ENCODE measurements at places on chromosomes 7 and 10.

DNA sequence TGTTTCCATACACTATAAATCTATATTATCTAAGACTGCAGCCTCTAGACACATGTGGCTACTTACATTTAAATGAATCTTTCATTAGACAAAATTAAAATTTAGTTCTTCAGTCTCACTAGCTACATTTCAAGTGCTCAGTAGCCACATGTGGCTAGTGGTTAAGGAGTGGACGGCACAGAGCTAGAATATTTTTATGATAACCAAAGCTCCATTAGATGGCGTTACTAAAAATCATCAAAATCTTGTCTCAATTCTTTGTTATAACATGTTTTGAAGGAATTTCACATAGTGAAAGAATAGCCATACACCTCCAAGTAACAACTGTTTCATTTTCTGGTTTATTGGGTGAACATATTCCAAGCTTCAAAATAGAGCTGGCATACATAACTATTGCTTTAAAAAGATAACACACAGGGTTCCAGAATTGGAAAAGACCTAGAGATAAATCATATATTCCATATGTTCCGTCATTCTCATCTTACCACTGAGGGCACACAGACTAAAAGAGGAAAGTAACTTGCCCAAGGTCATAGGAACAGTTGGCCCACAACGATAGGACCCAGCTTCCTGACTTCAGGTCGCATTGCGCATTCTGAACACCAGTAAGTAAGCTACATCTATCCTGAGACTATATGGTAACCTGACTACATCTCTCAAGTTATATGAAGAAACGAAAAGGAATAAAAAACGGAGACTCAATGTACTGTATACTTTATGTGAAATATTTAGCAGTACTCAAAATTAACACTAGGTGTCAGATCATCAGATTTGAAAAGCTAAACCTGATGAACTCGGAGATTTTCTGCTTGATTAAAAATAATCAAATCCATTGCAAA, 66.6 kb downstream of the CAV1 start:
- no peak for DNase-seq

DNA sequence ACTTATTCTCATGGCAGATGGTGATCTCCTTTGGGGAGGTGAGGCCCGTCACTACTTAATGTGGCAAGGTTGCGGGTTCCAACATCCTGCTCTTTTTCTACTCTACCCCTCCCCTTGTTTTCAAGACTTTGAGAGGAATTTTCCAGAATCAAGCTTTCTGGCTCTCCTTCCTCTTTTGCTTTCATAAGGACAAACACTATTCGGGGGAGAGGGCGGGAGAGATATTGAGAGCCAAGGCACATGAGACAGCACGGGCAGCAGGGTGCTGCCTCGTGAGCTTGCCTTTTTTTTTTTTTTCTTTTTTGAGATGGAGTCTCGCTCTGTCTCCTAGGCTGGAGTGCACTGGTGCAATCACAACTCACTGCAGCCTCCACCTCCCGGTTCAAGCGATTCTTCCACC, 6.9 kb upstream of the PFKFB3 start:
- no peak for DNase-seq

- DNase-seq: no peak
Observed at GRCh38 chr7:101094376-101094775, 9.1 kb downstream of the TRIM56 start.

DNA sequence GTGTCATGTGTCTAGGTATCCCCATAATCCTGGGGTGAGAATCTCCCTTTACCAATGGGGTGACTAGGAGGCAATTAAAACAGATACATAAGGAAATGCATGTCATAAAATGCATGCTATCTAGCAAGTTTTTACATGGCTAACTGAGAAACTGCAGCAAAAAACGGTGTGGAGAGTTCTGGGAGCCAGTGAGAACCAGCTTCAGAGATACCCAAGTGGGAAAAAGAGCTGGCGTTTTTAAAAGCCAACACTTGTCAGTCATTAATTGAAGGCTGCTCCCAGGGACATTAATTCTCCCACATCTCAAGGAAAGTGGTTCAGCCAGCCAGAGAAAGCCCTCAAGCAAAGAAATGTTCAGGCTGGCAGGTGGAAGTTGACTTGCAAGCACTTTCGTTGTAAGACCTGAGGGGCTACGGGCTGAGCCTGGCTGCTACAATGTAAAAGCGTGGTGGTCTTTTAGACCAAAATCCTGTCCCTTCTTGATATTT, 28.1 kb downstream of the ST8SIA6 start:
- no peak for DNase-seq

- no peak for DNase-seq
Observed at GRCh38 chr7:147436718-147437117, 1153.8 kb upstream of the C7orf33 start.

GRCh38 chr7:150983893-150984368, 5.8 kb upstream of the KCNH2 start:
- DNase-seq: no peak

DNA sequence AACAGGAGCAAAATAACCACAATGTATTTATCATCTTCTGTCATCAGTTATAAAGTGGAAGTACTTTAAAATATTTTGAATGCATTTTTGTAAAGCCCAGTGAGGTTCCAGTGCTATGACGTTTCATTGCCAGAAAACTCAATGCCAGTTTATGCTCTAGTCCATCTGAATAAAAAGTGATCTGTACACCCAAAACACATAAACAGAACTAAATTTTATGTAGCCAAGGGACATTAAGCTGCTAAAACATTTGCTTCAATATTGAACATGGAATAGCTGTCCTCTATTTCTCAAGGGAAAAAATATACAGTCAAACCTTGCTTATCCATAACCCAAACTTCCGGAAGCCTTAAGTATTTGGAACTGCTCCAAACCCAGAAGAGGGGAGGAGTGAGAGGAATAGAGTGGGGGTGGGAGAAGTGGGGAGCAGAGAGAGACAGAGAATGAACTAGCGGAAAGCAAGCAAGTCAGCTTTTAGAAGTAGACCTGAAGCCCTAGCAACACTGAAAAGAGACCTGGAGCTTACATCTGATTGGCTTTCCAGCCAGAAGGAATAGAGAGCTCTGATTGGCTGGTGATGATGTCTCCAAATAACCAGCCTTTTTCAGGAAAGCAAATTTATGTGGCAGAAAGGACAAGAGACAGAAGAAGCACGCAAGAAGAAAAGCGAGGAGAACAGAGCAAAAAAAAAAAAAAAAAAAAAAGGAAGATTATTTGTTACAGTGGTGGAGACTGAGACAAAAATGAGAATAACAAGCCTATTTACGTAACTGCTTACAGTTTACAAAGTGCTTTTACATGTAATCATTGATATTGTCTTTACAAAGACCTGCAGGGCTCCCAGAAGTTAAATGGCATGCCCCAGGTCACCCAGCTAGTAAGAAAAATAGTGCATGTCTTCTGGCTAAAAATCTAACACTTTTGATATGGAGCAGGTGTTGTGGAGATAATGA, 196.0 kb downstream of the RNLS start:
- DNase-seq: no peak

- no peak for DNase-seq
Observed at GRCh38 chr10:29397221-29397620, 108.4 kb downstream of the LYZL1 start.

- no peak for DNase-seq
Observed at GRCh38 chr7:131905471-131905973, 349.1 kb upstream of the PODXL start.

GRCh38 chr10:35194906-35195305, 68.3 kb downstream of the CREM start:
- no peak for DNase-seq

GRCh38 chr7:117019287-117019686, 66.0 kb downstream of the ST7 start:
- DNase-seq: no peak

DNA sequence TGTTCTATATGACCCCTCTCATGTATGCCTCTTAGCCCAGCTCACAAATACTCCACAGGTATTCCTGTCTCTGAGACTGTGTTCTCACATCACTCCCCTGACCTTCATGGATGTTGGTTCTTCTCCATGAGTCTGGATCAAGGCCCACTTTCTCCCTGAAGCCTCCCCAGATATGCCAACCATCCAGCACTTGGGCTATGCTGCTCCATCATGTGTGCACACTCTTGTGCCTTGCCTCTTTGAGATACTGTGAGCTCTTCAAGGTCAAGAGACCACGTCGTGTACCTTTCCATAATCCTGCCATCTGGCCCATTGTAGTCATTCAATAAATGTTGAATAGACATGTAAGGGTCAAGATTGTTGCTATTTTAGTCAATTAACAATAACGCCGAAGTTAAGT, 30.1 kb upstream of the TM9SF3 start:
- DNase-seq: no peak

GRCh38 chr10:74092372-74092771, 58.3 kb downstream of the AP3M1 start:
- DNase-seq: no peak

- DNase-seq: no peak
Observed at GRCh38 chr7:1922870-1923236, 252.8 kb downstream of the ELFN1 start.

GRCh38 chr10:49651917-49652316, 27.5 kb upstream of the C10orf53 start:
- DNase-seq: no peak

- DNase-seq: no peak
Observed at GRCh38 chr10:8438603-8439002, 384.1 kb downstream of the GATA3 start.

DNA sequence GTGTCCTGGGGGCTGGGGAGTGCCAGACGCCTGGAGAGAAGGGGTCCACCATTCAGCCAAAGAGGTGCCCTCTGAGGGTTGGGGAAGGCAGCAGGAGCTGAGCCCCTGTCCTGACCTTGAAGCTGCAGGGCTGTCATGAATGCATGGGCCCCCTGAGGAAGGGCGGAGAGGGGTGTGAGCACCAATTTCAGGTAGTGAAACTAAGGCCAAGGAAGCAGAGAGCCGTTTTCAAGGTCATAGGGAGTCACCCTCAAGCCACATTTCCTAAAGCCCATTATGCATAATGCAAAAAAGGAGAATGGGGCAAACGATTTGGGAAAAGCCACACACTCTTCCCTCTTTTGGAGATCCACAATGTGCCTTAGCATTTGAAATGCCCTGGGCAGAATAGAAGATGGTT, 37.2 kb downstream of the FIGNL1 start:
- DNase-seq: no peak

GRCh38 chr10:132446661-132447445, 49.9 kb downstream of the PWWP2B start:
- DNase-seq: no peak

- DNase-seq: no peak
Observed at GRCh38 chr10:107269626-107270025, 105.1 kb upstream of the SORCS1 start.

DNA sequence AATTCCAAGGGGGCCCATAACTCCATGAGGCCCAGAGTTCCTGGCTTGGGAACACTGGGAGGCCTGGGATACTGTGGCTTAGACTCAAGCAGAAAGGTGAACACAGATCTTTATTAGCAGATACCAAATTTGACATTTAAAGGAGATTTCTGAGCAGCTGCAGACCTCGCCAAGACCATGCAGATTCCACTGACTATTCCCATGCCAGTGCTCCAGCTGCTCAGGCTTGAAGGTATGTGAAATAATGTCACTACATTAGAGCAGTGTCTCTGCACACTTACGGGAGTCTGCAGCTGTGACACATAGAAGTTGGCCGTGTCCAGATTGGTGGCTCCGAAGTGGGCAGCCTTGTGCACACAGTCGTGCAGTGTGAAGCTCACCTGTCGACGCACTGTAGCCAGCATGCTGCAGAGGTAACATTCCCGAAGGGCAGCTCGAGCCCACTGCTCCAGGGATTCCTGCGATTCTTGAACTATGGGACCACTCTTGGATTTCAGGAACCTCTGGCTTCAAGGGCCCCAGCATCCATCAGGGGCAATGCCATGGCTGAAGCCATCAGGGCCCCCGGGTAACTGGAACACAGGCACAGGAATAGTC, 46.1 kb downstream of the SEPTIN7 start:
- DNase-seq: no peak

DNA sequence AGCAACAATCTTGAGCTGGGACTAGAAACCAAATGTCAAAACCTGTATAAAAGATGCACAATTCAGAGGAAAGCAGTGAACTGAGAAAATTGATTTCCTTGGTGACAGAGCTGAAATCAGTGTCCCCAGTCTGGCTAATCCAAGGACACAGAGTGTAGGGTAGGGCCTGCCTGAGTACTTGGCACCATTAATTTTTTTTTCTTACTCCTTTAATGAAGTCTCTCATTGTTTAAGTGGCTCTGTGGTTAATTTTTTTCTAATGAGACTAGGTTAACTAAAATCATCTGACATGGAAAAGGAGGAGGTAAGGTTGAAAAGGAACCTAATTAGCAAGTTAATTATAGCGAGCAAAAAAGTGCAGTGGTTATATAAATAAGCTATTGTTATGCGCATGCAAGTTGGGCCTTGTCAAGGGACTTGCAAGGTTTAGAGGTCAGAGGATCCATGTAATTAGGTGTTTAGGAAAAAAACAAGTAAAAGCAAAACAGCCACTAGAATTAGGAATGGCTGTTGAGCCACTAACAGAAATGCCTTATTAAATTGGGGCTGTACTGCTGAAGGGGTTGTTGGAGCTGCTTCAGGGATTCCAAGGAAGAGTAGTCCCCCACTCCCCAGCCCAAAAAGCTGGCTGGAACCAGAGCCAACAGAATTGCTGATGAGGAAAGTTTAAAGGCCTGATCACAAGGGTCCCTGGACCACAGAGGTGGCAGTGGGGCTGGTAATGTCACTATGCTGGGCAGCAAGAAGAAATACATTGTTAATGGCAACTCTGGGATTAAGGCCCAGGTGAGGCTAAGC, 58.9 kb upstream of the STRIP2 start:
- DNase-seq: no peak

DNA sequence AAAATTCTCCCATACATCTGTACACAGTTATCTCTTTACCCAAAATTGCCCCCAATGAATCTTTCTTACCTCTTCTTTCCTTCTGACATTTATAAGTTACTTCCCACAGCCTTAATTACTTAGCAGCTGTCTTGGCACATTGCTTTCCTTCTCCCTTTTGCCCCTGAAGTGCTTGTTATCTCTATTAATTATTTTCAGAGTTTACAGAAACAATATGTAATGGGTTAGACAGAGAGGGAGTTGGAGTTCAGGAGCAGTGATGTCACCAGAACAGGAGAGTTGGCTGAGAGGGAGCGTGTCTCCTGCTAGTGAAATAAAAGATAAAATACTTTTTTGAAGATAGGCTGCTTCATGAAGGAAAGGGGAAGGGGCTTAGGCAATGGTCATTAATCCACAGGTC, 57.4 kb downstream of the ITGB8 start:
- no peak for DNase-seq

DNA sequence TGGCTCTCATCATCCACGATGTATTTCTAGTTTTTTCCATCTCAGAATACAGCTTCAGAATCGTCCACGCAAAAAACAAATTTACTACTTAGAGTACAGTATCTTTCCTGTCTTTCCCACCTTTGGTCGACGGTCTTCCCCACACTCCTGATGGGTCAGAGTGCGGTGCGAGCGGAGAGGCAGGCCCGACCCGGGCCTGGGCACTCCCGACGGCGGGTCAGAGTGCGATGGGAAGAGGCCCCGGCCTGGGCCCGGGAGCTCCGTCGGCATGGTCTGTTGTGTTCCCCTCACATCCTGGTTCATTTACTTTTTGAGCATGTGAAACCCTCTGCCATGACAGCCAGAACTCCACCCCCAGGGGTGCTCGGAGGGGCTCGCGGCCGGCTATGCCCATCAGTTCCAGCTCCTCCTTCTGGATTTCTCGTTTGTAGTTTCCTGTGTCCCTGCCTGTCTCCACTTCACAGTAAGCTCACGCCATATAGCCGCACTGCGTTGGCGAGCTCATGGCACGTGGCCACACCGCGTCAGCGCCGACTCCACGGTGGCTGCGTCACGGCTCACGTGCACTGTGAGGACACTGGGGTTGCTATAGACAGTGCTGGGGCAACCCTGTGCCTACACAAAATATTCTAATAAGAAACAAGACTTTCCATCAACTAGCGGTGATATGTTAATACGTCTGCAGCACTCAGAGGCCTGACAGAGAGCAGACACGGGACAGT, 7.8 kb downstream of the COX19 start:
- DNase-seq: no peak

All from NCI-H187 treated with DMSO at 0.1 percent for 48 hours (cell line).